ENCODE measurements at places on chromosomes 3 and 15.

DNA sequence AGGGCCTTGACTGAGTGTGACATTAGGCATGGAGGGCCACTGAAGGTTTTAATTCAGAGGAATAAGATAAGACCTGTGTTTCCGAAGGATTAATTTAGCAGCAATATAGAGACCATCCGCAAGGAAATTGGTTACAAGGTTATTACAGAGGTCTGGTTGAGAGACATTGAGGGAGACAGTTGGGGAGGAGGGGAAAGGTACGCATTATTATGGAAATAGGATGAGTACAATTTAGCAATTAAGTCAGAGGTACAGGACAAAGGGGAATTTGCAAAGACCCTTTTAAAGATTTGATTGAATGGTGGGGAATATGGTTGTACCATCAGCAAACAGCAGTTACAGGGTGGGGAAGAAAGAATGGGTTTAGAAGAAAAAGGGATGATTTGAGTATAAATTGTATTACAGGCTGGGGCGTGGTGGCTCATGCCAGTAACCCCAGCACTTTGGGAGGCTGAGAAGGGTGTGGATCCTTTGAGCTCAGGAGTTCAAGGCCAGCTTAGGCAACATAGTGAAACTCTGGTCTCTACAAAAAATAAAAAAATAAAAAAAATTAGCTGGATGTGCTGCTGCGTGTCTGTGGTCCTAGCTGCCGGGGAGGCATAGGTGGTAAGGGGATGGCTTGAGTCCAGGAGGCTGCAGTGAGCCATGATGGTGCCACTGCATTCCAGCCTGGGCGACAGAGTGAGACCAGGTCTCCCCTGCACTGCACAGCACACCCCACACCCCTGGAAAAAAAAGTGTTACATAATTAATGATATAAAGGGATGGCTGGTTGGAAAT lies 11.3 kb downstream of the ARL8B start:
- no peak for DNase-seq

DNA sequence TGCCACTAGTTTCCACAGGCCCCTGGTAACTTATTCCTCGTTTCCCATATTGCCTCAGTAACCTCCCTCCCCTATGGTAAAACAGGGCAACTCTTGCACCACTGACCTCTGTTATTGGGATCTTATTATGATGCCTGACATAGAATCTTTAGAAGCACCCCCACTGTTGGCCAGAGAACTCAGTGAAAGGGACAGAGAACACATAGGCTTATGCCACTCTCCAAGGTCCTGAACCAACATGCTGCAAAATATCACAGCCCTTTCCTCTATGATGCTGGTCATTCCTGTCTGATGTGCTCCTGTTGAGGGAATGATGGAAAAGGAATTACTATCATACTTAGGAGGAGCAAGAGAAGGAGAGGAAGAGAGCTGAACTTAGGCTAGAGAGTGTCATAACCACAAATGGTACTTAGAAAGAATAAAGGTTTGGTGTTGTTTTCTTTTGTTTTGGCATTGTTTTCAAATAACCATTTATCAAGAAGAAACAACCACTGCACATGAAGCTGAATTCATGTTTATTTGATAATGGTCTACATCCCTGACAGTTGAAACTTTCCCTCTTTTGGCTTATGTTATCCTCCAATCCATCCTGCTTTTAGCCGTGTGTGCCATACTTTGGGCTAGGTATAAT lies 330.2 kb downstream of the EPHB1 start:
- no peak for DNase-seq

DNA sequence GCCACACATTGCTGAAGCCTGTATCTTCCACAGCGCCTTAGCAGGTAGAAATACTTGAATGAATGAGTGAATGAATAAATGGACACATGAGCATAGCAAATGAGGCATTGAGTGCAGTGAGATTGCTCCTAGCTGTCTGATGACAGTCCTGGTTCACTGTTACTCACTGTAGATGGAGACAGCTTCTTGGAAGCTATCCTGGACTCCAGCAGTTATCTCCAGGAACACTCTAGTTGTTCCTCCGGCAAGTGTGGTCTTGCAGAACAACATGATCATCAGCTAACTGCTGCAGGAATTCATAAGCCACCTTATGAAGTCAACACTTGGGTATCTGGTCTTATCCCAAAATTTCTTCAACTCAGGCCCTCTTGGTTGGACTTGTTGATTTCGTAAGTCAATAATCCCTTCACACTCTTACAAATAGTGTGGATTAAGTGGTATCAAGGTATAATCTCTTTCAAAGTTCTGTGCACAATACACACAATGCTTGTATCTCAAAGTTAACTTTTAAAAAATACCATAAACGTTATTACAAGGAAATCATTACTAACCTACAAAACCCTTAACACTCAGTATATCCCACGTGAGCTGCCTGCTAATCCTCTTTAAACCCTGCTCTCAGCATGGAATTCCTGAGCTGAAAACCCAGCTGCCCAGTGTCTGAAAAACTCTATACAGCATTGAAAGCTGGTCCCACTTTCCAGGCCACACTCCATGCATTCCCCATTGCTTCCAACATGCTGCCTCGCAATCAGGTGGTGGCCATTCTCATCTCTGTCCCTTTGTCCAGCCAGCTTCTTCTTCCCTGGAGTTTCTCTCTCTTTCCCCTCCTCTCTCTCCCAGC lies 14.4 kb upstream of the ZBTB38 start:
- no peak for DNase-seq

GRCh38 chr15:95249524-95249923 lies 1018.2 kb downstream of the MCTP2 start:
- DNase-seq: no peak

GRCh38 chr3:195522254-195523023 lies 20.7 kb downstream of the PPP1R2 start:
- DNase-seq: no peak

DNA sequence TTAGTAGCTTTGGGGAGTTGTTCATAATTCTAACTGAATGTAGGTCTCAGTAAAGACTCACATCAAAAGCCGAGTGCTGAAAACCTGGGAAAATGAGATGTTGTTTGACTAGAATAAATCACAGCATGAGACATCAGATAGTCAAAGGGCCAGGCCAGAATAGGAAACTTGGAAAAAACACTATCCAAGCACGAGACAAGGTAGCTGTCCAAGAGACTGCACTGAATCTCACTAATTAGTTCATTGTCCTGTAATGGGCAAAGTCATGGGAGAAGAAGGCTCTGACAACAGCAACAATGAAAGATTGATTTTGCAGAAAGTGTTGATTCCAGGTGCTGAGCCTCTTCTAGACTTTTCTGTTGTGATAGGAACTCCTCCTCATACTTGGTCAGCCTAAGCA lies 314.2 kb downstream of the ROBO1 start:
- DNase-seq: no peak

DNA sequence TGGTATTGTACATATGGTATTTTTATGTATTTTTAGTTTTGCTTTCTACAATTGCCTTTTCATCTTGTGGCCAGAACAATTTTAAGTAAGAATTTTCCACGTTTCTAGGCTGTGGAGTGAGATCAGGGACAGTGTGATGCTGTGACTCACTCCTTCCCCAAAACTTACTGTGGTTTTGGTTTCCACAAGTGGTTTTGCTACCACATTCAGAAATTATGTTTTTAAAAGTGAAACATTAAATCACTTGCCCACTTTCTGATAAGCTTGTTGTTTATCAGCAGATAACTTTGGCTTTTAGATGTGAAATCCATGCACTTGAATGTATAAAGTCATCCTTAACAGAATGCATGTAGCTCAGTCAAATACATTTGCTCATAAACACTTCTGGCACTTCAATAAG lies 192.2 kb upstream of the THRB start:
- no peak for DNase-seq

GRCh38 chr3:123883111-123883510 lies 1.0 kb downstream of the MYLK start:
- no peak for DNase-seq

GRCh38 chr3:67558426-67558825 lies 96.0 kb downstream of the SUCLG2 start:
- DNase-seq: no peak

- no peak for DNase-seq
Observed at GRCh38 chr15:58223432-58223831, 85.3 kb downstream of the AQP9 start.

GRCh38 chr3:186380622-186381380 lies 18.8 kb upstream of the DGKG start:
- no peak for DNase-seq

GRCh38 chr15:101455291-101456025 lies 34.0 kb downstream of the PCSK6 start:
- DNase-seq: no peak

GRCh38 chr3:24220859-24221657 lies 273.6 kb downstream of the THRB start:
- no peak for DNase-seq

GRCh38 chr3:99330281-99330680 lies 308.1 kb upstream of the COL8A1 start:
- no peak for DNase-seq

- DNase-seq: no peak
Observed at GRCh38 chr15:57553526-57553925, 38.2 kb upstream of the MYZAP start.

GRCh38 chr15:97967881-97968280 lies 7.4 kb downstream of the ARRDC4 start:
- DNase-seq: no peak

GRCh38 chr3:73558727-73559075 lies 66.0 kb downstream of the PDZRN3 start:
- DNase-seq: no peak

GRCh38 chr3:117133066-117133465 lies 423.5 kb downstream of the TUSC7 start:
- no peak for DNase-seq

DNA sequence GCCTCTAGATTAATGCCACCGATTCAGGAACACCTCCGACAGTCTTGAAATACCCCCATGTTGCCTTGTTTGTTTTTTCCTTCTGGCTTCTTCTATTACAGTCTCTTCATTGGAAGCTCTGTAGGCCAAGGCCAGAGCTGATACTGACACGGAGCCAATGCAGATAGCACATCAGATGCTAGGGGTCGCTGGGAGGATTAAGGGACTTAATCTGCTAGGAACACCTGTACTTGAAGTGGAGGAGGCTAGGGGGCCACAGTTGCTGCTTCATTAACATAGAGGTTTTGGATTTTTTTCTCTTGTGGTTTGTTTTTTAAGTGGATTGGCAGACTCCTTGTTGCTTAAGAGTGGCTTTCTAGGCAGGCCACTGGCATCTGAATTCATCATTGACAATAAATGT lies 49.6 kb downstream of the PARP14 start:
- no peak for DNase-seq

DNA sequence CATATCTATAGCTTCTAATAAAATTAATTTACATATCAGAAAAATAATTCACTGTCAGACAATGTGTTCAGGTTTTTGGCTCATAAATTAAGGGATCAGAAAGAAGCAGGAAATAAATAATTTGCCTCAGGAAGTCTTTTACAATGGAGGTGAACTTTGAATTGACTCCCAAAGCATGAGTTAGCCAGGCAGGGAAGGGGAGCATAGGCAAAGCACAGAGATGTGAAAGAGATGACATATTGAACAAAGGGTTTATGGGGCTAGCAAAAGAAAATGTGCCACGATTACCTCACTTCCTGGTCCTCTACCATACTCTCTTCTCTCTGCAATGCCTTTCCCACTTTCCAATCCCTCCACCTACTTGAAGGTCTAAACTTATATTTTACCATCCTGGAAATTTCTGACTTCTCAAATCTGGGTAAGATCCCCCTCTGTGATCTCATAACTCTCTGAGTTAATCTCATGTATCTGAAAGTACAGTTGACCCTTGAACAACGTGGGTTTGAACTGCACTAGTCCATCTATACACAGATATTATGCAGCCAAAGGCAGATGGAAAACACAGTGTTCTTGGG lies 4.1 kb upstream of the HEXA start:
- DNase-seq: no peak

GRCh38 chr15:75335705-75336355 lies at the start of gene COMMD4:
Gene COMMD4, plus strand, starts transcription at chr15:75336063. Its CDS starts 27 bp downstream, at chr15:75336090.
- DNase-seq: peak; percentile 47

- no peak for DNase-seq
Observed at GRCh38 chr3:142586803-142587406, 8.4 kb upstream of the ATR start.

- no peak for DNase-seq
Observed at GRCh38 chr3:171342200-171342599, 118.0 kb downstream of the TNIK start.

DNA sequence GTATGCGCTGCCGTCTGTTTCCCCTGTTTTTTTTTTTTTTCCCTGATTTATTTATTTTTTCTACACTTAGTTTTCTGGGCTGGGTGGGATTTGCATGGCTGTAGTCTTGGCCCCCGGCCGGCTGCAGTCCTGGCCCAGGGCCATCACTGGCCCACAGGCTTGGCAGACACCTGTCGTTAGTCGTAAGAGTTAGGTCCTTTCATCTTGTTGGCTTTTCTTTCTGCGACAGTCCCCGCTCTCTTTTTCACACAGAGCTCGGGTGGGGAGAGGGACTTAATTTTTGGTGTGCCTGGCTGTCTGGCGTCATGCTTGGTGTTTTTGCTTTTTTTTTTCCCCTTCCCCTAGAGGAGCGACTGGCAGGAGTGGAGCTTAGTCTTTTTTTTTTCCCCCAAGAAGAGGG lies 183.4 kb downstream of the KLF13 start:
- DNase-seq: no peak

GRCh38 chr15:72195101-72195511 lies 2.5 kb downstream of the GRAMD2A start:
- no peak for DNase-seq

DNA sequence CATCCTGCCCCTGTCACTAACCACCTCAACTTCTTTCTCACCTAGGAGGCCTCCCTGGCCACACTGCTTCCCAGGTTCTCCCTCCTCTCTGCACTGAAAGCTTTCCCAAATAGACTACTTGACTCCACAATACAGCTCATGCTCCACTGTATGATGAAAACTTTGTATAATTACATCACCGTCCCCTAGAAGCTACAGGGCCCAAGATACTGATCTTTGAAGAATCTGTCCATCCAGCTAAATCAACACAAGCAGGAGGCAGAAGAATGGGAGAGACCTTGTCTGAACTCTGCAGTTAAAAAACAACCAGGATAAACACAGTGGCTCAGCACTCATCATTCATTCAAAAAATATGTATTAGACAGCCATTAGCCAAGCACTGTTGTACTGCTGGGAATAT lies 26.4 kb upstream of the RPS17 start:
- no peak for DNase-seq

DNA sequence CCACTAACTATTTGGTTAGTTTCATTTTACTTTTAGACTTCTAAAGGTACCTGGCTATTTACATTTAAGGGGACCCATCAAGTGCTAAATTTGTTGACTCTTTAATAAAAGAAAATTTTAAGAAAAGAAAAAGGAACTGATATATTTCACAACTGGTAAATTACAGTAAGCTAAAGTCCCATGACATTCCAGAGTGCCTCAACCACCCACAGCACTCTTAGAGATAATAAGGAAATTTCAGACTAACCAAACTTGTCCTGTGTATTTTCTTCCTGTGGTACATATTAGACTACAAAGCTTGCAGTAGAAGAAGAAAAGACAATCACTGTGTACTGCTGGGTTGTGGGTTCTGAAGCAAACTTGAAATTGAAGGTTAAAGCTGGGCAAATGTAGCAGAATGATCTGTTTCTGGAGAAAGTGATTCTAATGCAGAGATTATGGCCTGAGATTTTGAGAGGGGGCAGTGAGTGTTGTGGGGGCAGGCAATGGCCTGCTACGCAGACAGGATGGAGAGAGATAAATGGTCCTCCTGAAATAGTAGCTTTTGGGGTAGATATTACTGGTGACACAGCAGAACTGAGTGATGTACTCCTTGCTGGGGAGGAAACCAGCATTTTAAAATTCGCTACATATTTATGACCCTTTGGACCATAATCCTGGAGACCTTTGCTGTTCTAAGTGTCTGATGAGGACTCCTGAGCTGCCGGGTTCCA lies 24.5 kb upstream of the MFSD1 start:
- no peak for DNase-seq

GRCh38 chr3:13541691-13542090 lies 7.2 kb upstream of the FBLN2 start:
- DNase-seq: no peak
